Femur (tissue), 1 donor: ENCODE measurements at places on chromosomes 6 and 20.

DNA sequence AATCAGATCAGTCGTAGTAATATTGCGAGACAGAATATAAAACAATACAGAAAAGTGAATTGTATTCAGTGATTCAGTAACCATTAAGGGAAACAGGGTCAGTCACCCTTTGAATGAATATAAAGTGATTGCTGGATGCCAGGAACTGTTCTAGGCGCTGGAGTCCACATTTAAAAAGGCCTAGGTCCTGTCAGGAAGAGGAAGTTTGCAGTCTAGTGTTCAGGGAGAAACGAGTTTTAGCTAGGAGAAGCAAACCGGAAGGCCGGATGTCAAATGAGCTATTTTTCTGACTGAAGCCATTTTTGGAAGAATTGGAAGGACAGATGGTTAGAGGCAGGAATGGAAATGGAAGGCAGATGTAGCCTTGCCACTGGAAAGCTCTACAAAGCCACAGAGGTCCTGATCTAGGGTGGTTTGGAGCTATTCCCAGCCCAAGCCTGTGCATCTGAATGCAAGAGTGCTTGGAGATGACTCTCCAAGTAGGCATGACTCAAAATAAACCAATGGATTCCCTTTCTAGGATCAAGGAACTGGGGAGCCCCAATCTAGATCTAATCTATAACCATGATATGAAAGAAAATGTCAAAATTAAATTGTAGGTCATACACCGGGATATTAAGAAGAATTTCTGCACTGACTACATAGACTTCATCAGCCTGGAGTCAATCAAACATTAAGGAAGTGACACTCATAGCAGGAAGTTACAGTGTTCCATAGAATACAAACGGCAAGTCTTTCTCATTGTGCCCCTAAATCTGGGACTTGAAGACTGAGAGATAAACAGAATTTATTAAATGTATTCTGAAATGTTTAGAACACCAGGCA, 36.8 kb upstream of the CDKAL1 start:
- DNase-seq = no peak

DNA sequence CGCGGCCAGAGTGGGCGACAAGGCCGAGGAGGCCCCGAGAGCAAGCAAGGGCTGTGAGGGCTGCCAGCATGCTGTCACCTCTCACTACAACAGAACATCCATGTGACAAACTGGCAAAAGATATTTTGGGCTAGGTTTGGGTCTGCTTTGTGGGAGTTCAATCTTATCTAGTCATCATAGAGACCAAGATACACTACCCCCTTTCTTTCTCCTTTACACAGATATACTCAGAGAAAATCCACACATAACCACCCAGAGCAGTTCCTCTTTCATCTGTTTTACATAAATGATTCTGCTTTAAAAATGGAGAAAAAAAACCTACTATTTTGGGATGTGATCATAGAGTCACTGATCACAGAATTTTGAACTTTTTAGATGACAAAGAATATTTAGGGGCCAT, 16.8 kb downstream of the SOX4 start:
- DNase-seq = no peak

DNA sequence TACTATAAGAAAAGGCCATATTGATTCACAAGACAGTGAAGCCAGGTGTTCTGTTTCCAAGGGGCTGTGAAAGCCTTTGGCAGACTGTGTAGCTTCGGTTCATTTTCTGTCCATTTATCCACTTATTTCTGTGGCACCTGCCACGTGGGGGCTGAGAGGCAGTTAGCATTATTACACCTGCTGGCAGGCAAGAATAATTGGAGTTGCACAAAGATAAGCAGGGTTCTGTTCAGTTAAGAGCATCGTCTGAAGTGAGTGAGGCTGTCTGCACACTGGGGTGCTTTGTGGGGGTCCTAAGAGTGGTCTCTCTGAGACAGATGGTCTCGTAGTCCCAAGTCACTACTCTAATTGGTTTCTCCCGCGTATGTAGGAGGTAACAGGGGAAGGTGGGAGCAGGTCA, 60.6 kb upstream of the CCN6 start:
- no peak for DNase-seq

GRCh38 chr6:36113703-36114102, 16.6 kb upstream of the MAPK13 start:
- DNase-seq = no peak

- DNase-seq = no peak
Observed at GRCh38 chr6:12403947-12404647, 113.9 kb downstream of the EDN1 start.

DNA sequence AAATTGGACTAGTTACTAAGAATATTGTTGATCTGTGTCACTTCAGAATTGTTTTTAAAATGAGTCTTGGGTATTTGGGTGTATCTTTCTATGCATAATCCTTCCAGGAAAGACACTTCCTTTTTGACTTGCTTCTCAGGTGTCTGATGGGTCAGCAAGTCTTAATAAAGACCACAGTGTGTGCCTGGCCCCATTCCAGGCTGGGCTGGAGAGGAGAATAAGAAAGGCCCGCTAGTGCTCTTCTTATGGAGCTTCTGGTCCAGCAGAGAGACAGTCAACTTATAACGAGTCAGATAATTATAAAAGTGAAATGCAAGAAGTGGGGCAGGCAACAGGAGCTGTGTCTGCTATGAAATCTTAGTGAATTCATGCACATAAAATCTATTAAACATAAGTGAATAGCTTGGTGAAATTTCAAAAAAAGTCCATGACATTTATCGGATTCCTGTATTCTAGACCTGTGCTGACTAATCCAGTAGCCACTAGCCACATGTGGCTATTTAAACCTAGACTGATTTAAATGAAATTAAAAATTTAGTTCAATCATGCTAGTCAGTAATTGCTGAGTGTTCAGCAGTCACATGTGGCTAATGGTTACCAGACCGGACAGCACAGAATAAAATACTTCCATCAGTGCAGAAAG, 42.6 kb downstream of the RNF144B start:
- no peak for DNase-seq

DNA sequence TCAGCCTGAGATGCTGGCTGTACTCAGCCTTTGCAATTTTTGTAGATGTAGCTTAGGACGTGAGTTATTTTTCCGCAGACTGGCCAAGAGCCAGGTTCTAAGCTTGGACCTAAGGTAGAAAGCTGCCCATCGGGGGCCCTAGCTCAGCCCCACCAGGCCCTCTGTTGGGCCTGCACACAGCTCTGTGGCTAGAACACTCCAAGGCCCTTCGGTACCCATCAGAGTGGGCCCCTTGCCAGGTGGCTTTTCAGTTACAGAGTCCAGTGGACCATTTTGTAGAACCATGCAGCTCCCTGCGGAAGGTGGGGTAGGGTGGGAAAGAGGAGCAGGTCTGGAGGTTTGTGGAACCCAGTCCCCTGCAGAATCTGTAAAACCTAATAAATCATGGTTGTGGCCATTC, 22.6 kb downstream of the UCKL1 start:
- no peak for DNase-seq
